ENCODE measurements at places on chromosomes 6 and 20.

- no peak for DNase-seq
Observed at GRCh38 chr6:43115365-43115764, 39.3 kb downstream of the PTK7 start.

DNA sequence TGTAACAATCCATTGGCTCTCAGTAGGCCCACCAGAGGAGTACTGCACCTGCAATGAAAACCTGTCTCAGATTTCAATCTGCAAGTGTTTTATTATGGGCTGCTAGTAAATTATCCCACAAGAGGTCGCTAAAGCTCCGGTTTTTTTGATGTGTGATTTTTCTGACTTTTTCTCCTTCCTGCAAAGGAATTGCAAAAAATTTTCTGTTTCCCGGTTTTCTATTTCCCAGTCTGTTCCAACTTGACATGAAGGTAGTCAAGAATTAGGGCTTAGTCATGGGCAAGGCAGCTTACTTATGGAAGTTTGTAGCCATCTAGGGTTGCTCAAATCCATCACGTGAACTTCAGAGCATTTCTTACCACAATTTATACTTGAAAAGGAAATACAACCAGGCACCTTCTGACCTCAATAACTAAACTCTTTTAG lies 38.5 kb upstream of the AHI1 start:
- DNase-seq, result no peak

- DNase-seq, result no peak
Observed at GRCh38 chr6:15526212-15526701, 136.6 kb downstream of the DTNBP1 start.

DNA sequence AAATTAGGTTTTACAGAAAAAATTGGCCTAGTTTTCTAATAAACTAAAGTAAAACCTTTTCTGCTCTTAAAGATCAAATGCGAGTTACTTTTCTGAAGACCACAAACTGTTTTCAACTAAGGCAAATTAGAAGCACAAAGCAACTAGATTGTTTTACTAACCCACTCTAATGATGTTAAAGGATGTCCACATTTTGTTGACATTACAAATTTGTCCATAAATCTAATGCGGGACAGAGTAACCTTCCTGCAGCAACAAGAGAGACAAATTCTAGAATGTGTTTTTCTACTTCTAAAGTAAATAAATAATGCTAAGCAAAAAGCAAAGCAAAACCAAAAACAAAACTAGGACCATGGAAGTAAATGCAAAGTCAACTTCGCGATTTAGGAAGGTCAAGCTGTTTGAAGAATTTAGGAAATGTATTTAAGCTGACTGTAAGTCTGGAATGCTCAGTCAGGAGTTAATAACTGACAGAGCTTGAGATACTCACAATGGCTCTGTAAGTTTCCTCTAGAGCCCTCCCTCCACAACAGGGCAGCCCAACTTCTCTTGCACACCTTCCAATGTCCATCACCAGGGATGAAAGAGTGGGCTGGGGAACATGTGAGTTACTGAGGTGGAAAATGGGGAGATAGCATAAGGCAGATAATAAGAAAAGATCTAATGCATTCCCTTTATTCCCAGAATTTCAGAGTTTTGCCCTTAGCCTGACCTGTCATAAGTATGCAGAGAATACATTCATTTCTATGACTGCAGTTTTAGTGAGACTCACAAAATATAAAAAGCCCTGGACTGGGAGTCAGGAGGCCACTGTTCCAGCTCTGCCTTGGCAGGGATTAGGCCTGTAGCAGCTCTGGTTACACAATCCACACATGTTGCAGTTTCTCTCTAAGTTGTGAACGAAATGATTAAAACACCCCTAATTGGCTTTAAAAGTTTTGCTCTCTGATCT lies 158.8 kb downstream of the FOXA2 start:
- no peak for DNase-seq

- peak; percentile 66 for DNase-seq
Observed at GRCh38 chr6:391559-392440, at the start of gene IRF4. Gene IRF4, plus strand, starts transcription at chr6:391752. Its CDS starts 1,401 bp downstream, at chr6:393153.

GRCh38 chr20:51600016-51600420 lies 57.5 kb upstream of the NFATC2 start:
- no peak for DNase-seq

DNA sequence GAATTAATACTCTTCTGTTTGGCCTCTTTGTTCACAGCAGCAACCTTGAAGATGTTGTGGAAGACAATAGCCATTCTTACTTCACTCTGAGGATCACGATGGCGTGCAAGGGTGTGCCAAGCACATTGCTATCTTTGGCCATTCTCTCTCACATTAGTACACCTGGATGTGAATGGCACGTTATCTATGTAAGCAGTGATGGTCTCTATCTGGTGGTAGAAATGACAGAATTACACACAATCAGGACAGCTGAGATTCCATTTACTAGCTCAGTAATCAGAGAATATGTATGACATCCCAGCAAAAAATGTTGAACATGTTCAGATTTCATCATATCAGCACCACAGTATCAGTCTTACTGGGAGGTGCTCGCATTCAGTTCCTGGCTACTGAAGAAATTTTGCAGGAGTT lies 116.2 kb downstream of the LCA5 start:
- DNase-seq, result no peak

GRCh38 chr6:77620278-77620882 lies 32.5 kb upstream of the MEI4 start:
- DNase-seq, result no peak

DNA sequence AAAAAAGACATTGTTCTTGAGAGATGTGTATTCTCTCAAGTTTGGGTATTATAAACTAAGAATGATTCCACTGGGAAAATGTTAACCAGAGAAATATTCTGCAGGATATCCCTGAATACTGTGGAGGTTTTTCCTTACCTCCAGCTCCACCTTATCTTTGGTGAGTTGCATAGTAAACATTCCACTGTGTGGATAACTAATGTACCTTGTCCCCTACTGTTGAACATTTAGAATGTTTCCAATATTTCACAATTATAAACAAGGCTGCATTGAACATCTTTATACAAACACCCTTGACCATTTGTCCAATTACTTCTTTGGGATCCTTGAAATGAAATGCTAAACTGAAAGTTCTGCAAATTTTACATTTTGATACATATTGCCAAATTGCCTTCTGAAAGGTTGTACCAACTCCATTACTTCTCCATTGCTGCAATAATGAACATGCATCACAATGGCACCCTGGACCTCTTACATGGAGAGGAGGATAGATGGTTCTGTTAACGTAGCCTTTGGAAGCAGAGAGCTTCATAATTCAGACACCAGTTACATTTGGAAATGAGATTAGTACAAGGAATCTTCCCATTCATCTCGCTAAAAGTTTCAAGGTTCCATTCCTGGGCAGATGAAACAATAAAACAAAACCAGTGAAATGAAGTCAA lies 35.0 kb upstream of the STK35 start:
- DNase-seq, result no peak

DNA sequence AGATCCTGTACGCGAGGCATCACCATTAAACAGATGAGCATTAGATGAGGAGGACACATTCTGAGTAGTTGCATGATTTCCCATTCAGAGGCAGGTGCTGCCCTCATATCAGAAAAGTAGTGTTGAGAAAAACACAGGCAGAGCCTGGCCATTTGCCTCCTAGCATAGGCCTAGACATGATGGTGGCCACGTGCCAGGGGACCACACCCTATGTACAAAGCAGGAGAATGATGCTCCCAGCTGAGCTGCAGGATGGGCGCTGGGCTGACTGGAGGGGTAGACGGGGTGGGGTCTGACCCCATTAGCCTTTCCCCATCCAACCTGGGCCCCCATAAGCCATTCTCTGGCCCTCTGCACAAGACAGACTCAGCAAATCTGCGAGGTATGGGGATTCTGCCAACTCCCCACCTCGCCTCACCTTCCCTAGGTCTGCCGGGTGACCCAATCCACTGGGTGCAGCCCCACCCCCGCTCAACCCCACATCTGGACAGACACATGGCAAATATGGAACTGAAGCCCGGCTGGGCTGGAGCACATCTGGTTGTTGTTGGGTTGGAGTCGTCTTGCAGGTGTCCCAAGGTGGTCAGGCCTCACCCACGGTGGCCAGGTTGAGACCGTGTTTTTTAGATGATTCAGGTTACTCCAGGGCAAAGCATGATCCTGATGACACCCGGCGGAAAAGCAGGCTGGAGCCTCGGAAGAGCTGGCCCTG lies 13.9 kb downstream of the PI16 start:
- DNase-seq, result no peak

All from stimulated activated CD8-positive, alpha-beta memory T cell treated with anti-CD3 and anti-CD28 coated beads, Interleukin-4, amount 100 ng/mL, for 24 hours (primary cell).